ENCODE measurements at places on chromosomes 7 and 10.

GRCh38 chr10:19876570-19876969, 60.3 kb downstream of the PLXDC2 start:
- no peak for DNase-seq

- no peak for DNase-seq
Measured at GRCh38 chr10:110972231-110973134, 53.1 kb downstream of the SHOC2 start.

DNA sequence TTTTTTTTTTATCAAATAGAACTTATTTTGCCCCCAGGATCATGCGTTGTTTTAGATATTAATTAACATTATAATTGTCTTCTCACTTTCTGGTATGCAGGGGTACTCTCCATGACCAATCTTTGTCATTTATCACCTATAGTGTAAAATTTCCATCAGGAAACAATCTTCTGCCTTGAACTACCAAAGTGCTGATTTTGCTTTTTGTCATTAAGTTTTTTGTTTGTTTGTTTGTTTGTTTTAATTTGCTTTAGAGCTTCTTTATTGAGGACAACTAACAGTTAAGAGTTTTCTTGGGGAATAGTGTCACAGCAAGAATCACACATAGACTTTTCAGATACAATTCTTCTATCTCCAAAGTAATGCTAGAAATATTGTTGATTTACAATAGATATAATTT, 171.2 kb upstream of the PRPS1L1 start:
- no peak for DNase-seq

DNA sequence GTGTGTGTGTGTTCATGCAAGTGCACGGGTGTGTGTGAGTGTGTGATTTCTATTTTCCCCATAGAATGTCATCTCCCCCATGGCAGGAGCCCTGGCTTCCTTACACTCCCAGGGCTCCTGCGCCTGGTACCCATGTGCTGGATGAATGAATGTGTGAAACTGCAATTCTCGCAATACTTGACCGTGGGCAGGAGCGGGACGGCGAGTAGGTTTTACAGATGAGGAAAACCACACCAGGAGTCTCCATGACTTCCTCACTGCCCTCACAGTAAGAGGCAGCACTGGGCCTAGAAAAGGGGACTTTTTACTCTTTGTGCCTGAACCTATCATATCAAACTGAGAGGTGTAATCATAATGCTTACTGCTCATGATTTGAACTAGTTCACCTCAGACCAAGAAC, 167.6 kb upstream of the FRMD4A start:
- DNase-seq = no peak

DNA sequence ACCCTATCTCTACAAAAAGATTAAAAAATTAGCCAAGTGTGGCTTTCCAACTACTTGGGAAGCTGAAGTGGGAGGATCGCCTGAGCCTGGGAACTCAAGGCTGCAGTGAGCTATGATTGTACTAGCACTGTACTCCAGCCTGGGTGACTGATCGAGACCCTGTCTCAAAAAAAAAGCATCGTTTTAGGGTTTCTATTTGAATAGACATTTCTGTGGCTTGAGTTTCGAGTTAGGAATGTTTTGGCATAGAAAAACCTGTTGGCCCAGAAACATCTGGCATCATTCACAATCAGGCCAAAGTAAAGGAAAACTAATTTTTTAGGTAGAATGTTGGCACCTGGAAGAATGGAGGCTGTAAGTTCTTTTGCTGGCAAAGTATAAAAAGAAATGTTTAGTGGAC, 72.4 kb downstream of the AUTS2 start:
- no peak for DNase-seq

DNA sequence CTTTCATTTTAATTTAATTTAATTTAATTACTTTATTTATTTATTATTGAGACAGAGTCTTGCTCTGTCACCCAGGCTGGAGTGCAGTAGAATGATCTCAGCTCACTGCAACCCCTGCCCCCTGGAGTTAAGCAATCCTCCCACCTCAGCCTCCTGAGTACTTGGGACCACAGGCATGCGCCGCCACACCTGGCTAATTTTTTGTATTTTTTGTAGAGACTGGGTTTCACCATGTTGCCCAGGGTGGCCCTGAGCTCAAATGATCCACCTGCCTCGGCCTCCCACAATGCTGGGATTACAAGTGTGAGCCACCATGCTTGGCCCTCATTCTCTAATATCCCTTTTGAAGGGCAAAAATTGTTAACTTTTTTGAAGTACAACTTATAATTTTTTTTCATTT, 92.9 kb downstream of the XRCC2 start:
- DNase-seq = no peak

GRCh38 chr10:33267708-33268107, 66.8 kb downstream of the NRP1 start:
- no peak for DNase-seq

DNA sequence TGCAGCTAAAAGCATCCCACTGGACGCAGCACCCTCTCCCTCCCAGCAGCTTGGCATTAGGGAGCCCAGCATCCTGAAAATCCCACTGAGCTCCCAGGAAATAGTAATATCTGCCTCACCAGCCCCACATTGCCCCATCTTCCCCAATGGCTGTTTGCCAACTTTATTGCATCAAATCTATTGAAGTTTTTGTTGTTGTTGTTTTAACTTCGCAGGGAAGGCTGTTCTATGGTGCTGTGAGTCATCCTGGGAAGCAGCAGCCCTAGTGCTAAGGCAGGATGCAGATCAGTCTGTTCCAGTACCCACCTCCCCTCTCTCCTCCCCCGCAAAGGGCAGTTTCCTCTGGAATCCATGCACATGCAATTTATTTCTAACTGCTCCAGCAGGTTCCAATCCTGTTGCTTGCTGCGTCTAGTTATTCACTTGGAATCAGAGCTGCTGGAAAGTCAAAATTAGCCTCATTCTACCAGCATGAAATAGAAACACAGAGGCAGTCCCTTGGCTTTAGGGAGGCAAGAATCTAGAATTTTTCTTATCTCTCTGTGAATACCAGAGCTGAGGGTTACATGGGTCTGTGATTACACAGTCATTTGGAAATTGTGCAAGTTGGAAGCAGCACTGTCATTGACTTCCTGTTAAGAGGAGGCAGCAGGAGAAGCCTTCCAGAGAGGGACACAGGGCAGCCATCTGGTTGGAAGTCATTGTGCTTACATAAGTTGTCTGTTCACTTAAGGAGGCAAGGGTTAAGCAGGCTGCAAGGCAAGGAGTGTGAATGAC, 115.9 kb upstream of the CACUL1 start:
- DNase-seq = no peak

GRCh38 chr7:51075681-51076580, 240.7 kb downstream of the COBL start:
- no peak for DNase-seq

GRCh38 chr7:75740846-75741497, 2.2 kb upstream of the HIP1 start:
- DNase-seq = no peak

GRCh38 chr7:105068886-105069285, 54.9 kb downstream of the KMT2E start:
- DNase-seq = no peak

- DNase-seq = no peak
Measured at GRCh38 chr7:117048882-117049281, 95.6 kb downstream of the ST7 start.

DNA sequence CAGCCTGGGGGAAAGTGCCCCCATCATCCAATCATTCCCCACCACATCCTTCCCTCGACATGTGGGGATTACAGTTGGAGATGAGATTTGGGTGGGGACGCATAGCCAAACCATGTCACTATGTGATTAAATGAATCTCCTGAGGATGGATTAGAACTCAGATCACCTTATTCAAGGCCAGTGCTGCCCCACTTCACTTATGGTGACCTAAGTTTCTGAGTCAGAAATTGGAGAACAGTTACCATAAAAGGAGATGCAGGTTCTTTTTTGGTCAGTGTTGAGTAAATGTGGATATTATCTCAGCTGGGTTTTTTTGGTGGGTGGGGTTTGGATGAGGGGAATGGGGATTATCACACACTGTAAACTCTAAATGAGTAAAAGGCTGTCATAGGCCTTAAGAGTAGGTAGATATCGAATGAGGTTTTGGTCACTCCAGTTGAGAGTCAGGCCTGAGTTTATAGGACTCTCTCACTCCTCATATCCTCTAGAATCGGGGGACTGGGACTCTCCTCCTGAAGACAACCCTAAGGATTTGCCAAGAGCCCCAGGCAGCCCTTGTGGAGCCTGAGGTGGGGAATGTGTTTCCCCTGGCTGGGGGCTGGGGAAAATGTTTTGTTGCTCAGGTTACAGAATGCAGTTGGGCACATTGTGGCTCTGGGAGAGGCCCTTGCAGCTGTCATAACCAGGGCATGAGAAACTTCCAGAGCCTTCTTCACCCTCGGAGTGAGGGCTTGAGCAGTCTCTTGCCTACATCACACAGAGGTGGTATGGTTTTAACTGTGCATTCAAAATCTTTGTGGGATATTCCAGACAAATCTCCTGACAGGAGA, 213.0 kb downstream of the BAMBI start:
- DNase-seq = no peak

- no peak for DNase-seq
Measured at GRCh38 chr10:99966306-99966705, 43.4 kb downstream of the DNMBP start.
